ENCODE measurements at places on chromosomes 6 and 20. TPM values are rescaled to one million over a fixed set of nuclear protein-coding genes. Genes with fewer than 3 reads are reported as not detected.

MTCH1 gene
- 205 TPM for total RNA-seq

SMLR1 gene
- total RNA-seq, result not detected

LINC00237 gene
- total RNA-seq, result not detected

SCAF8 gene
- total RNA-seq, result 43.4 TPM

MMP24 gene
- total RNA-seq, result 0.27 TPM

LAMA2 gene
- 32.4 TPM for total RNA-seq

SMAP1 gene
- 30.7 TPM for total RNA-seq

DLL1 gene
- total RNA-seq, result 46.0 TPM

HLA-DQB1 gene
- total RNA-seq, result 11.3 TPM
